ENCODE measurements at places on chromosomes 2 and 18.

- no peak for DNase-seq
These were observed 36.0 kb downstream of the CSRNP3 start for GRCh38 chr2:165505514-165505913.

DNA sequence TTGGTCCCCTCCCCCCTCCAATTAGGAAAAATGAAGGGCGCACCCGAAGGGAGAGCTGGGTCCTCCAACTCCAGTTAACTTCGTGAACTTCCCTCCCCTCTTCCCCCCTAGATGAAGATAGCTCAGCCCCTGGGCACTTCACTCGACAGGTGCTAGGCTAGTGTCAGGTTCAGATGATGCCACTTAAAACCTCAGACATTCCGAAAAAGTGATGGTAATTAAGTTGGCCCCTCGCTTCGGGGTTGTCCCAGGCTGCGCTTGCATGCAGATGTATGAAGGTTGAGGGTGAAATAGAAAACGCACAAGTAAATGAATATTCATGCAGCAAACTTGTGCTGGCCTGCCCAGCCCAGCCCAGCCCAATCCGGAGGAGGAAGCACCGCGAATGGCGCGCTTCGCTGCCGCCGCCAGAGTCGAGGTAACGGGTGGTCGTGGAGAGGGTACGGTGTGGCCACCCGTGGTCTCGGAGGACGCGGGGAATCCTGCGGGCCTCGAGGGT, 3.0 kb upstream of the GBX2 start:
- no peak for DNase-seq

DNA sequence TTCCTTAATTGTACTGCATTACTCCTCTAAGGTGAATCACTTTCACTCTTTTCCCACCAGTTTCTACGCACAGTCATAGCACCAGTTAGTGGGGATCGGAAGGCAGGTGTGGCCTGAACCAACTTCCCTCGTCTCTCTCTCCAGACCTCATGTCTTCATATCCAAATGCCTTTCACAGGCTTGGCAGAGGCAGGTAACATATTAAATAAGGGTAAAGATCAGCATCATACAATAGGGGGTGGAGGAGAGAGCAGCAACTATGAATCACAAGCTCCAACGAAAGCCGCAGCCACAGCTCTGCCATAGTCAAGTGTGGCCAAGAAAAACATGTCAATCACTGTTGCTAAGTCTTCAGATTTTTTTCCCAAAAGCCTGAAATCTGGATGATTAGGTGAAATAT, 40.3 kb downstream of the AP1S3 start:
- no peak for DNase-seq

DNA sequence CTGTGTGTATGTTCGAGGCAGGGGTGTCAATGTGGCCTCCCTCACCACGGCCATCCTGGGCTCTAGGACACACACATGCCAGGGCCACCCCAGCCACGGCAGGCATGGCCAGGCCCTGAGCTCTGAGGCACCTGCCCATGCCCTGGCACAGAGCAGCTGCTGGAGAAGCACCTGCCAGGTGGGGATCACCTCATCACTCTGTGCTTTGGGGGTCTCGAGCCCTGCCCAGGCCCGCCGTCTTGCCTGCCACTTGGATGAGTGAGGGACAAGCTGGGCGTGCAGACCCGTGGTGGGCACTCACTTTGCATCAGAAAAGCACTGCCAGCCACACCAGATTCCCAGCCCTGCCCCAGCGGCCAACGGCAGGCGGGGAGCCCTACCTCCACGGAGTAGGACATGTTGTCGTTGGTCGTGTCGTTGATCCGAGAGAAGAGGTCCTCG, 33.1 kb downstream of the KIF1A start:
- no peak for DNase-seq
